ENCODE measurements at places on chromosomes 1 and 21. TPM values are rescaled to one million over a fixed set of nuclear protein-coding genes. Genes with fewer than 3 reads are reported as not detected.

The GRHL3 gene
- not detected for total RNA-seq

DNA sequence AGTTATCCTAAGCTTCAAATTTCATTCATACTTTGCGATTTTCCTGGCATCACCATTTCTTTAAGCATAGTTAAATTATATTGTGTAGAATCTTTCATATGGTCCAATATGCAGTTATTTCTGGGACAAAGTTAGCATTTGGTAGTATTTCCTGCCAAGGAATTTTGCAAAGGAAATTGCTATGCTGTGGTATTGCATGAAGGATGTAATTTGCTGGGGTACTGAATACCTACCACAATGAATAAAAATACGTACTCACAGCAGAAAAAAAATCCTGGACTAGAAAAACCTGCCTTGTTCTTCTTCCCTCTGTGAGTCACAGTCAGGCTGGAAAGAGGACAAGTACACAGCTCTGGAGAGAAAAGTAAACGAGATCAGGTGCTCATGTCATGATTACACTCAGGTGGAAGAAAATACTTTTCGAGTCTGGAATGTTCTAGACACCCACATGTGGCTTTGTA, 241.2 kb downstream of the PTBP2 start:
- no peak for DNase-seq

DNA sequence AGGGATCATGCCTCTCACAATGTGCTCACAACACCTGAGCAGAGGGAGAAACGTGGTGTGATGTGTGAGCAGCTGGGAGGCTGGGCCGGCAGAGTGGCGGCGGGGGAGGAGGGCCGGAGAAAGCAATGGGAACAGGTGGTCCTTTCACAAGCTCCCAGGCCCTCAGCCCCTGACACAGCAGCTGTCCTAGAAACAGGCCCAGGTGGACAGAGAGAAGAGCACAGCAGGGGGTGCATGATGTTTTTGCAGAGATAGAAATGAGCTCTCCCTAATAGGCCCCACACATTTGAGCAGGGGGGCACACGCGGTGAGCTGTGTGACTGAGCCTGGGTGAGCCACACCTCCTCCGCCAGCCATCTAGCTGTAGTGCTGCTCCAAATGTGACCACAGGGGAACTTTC, 7.6 kb upstream of the RGS16 start:
- DNase-seq: no peak

- DNase-seq: no peak
Observed at GRCh38 chr1:217564207-217564606, 66.7 kb downstream of the GPATCH2 start.

The PRKAA2 gene
- 41.1 TPM for total RNA-seq

DNA sequence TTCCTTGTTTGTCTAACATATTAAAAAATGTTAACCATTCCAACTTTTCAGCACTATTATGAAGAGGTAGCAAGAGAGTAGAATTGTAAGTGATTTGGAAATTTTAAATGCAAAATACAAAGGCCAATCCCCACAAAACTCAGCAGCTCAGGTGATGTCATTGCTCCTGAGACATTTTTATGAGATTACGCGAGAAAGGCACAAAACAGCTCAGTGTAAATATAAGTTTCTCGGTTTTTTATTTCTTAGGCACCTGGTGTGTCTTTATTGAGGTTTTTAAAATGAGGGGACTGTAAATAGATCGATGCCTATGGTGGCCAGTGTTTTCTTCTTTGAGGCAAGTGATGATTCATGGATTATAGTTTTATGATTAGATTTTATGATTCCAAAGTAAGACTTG, 6.1 kb downstream of the ABCG1 start:
- DNase-seq: no peak

DNA sequence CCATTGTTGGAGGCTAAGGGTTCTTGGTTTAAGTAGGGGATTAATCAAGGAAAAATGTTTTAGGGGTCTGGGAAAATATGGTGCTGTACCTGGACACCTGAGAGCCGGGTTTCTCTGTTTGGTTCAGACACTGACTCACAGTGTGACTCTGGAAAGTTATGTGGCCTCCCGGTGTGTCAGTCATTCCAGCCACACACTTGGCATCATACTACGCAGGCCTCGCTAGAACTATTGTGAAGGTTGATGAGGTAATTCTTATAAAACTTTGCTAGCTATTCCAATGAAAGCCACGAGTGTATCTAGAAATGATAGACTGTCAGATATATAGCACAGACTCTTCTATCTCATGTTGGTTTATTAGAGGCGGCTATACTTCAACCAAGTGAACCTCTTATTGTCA, 4.8 kb upstream of the CAMSAP2 start:
- no peak for DNase-seq

- DNase-seq: no peak
Observed at GRCh38 chr1:156659661-156659987, 17.6 kb downstream of the NES start.

- DNase-seq: no peak
Observed at GRCh38 chr1:40879482-40880175, 17.5 kb upstream of the CITED4 start.

- DNase-seq: no peak
Observed at GRCh38 chr1:90114521-90115141, 119.7 kb downstream of the ZNF326 start.

The LCE6A gene
- total RNA-seq: not detected

The C1orf210 gene
- total RNA-seq: not detected

GRCh38 chr1:21781815-21782348, 1.1 kb downstream of the USP48 start:
- DNase-seq: no peak

The LCE2A gene
- not detected for total RNA-seq

DNA sequence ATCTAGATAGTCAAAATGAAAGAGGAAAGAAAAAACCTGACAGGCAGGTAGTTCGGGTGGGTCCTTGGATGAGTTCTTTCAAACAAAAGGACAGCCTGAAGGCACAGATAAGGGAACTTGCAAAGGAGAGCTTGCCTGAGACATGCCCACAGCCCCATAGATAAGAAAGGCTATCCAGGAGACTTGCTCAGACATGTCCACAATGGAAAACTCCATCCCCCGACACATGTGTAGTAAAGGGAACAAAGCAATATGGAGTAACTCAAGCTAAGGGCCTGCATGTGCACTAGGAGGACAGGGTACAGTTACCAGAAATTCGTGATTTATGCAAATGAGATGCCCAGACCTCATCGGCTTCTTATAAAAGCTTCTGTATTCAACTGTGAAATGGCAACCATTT, 281.5 kb downstream of the NEGR1 start:
- DNase-seq: no peak

The FHAD1 gene
- total RNA-seq: not detected

The MSH4 gene
- 0.17 TPM for total RNA-seq

- DNase-seq: no peak
Observed at GRCh38 chr21:33734291-33734690, 92.0 kb downstream of the ITSN1 start.

DNA sequence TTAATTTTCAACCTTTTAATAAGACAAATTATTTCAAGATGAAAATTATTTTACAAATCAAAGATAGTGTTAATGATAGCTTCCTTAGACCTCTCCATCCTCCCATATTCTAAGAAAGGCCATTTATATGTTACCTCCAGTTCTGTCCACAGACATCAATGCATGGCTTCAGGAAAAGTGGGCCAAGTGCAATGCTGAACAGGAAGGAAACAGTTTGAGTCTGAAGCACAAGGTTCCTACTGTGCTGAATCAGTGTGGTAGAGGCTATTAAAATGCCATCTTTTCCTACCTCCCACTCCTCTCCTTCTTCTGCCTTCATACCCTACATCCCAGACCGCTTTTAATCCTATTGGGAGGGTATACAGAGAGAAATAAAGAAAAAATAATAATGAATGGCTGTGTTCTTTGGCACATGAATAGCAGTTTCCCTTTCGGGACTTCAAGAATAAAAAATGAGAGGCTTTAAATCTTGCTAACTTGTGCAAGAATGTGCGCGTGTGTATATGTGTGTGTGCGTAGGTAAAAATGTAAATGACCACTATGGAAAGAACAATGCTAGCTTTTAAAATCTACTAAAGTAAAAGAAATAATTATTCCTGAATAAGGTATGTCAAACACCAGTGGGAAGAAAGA, 62.6 kb upstream of the C1orf105 start:
- DNase-seq: no peak

The CHAF1B gene
- total RNA-seq: 0.83 TPM

DNA sequence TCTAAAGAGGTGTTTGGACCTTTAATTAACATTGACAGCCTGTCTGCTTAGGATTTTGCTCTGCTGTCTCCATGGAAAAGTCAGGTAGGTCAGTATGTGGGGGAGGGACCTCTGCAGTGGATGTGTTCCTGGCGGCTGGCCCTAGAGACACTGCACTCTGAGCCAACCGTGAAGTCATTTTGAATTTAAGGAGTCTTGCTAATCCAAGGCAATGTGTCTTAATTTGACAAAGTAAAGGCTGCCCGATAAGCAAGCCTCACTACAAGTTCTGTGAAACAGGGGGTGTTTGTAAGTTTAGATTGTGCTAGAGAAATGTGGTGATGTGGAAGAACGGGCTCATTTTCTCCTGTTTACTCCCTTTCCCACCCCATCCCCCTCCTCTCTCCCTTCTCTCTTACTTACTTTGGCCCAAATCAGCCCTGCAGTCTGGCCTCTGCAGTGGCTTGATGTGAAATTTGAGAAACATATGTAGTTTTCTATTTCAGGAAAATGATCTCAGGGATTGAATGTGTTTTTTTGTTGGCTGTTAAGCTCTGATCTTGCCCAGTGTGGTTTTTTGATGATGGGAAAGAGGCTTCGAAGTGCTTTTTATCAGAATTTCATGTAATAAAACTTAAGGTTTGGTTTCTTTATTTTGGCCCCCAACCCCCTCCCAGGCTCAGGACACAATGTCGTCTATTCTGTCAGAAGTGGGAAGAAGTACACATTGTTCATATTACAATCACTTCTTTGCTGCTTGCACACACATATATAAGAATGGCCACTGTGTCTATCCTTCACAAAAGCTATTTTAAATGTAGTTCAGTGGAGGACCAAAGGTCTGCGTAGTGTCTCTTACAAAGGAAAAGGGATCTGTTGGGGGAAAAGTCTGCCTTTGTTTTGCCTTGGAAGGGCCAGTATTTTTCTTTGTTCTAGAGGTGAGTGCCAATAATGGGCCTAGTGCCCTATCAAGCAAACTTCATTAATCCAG, 96.6 kb downstream of the FGGY start:
- peak; percentile 94 for DNase-seq

DNA sequence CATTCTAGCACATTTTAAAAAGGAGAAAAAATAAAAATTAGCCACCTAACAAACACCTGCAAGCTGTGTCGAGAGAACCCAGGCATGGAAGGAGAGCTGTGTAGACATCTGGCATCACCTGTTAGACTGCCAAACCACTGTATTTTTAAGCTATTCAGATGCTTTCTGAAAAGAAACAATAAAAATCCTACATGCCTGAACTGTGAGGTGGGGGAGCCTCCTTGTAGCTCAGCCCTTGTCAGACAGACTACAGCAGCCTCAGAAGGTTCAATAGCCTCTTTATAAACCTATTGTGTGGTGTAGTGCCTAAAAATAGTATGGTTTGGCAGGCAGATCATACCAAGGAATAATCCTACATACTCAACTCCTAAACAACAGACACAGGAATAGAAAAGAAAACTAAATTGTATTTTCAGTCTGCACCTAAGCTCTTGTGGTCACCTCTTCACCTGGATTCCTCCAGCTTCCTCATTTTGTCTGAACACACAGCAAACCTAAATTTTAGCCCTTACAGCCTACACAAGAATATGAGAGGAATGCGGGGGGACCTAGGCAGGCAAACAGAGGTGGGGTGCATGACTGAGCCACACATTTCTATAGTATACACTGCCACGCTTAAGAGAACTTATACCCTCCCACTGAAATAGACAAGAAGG, 67.0 kb downstream of the SIPA1L2 start:
- DNase-seq: peak; percentile 60

- DNase-seq: no peak
Observed at GRCh38 chr1:20903437-20903836, 116.3 kb upstream of the HP1BP3 start.

The WNT2B gene
- 2.9 TPM for total RNA-seq

The SLC9A1 gene
- 8.3 TPM for total RNA-seq

- no peak for DNase-seq
Observed at GRCh38 chr1:869499-870244, 54.1 kb upstream of the SAMD11 start.

- DNase-seq: peak; percentile 70
Observed at GRCh38 chr1:232033285-232033684, 406.7 kb downstream of the DISC1 start.

The CREG1 gene
- 145 TPM for total RNA-seq

The ITGB2 gene
- 110 TPM for total RNA-seq

GRCh38 chr1:211684331-211684730, 8.9 kb upstream of the NEK2 start:
- DNase-seq: peak; percentile 81

The RGS18 gene
- 0.83 TPM for total RNA-seq

The AGT gene
- 3.7 TPM for total RNA-seq

The RNF187 gene
- 22.5 TPM for total RNA-seq

DNA sequence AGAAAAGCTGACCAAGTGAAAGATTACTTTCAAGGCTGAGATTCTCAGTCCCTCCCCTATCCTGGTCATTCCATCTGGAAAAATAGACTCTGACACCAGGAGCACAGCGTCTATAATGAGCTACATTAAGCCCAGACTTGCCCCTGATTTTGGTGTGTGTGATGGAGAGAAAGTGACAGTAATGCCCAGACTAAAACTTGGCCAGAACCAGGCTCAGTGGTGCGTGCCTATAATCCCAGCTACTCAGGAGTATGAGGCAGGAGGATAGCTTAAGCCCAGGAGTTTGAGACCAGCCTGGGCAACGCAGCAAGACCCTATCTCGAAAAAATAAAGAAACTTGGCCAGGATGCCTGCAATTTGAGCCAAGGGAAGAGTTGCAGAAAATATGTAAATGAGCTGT, 15.9 kb downstream of the PLEKHA6 start:
- DNase-seq: no peak

DNA sequence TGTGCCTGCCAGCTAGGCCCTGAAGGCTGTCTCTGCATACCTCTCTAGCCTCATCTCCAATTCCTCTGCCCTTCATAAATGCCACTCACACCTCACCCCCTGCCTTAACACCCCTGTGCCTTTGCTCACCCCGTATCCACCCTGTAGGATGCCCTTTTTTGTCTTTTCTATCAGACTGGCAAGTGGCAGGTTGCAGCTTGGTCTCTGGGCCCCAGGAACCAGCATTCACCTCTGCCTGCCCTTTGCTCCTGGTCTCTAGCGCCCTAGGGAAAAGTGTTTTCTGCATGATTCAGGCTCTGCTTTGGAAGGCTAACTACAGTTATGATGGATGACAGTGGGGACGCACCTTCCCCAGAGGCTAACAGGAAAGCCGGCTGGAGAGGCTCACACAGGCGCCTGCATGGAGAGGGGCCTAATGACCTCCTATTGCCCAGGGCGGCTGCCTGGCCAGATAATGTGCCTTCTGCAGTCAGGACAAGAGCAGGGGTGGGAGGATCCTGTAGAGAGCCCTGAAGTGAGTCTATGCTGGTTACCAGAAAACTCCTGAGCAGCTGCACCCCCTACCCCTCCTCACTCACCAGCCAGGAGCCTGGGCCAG, 11.2 kb downstream of the KANK4 start:
- DNase-seq: no peak

Measured in esophagus muscularis mucosa (tissue), 4 donors.